ENCODE measurements at places on chromosomes 3 and 15.

GRCh38 chr15:74233851-74234597, 2.1 kb upstream of the CCDC33 start:
- DNase-seq = no peak

DNA sequence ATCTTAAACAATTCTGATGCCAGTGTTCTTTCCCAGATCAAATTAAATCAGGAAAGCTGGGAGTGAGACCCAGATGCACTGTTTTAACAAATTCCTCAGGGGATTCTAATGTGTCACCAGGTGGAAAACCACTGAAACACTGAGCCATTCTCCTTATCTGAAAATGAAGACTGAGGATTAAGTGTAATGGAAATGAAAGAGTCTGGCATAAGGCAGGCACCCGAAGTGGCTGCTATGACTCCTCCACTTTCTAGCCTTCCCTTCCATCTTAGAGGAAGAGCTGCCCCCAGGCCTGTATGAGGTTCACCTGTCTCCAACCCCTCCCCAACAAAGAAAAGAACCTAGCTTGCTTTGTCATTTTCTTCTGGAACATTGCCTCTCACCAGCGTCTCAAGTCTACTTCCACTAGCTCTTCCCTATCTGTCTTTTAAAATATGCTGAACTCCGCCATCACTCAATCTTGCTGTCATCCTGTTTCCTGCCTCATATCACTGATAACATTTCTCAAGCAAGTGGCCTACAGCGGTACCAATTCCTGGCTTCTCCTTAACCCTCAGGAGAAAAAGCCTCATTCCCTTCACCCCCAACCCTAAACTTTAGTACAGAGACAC, 13.7 kb upstream of the ABHD2 start:
- no peak for DNase-seq

GRCh38 chr15:27744641-27745040, 354.5 kb downstream of the OCA2 start:
- no peak for DNase-seq

DNA sequence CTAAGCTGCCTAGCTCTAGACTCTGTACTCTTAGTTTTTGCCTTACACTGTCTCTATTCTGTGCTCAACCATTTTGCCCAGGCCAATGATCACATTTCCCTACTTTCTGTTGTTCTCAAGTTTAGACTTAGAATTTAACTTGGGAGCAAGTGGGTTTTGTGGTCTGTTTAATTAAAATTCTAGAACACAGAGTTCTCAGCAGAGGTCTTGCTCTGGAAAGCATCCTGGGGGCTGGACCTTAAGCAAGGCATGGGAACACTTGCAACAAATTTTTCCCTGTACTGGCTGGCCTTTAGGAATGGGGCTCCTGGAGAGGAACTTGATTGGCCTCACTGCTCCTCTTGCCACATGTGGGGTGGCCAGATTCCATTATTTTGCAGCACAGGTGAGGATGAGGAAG, 236.3 kb upstream of the LRTM1 start:
- no peak for DNase-seq

- no peak for DNase-seq
Measured at GRCh38 chr3:172519740-172520139, 3.5 kb downstream of the TNFSF10 start.

GRCh38 chr15:66099950-66100671, 153.4 kb downstream of the MEGF11 start:
- DNase-seq = no peak

DNA sequence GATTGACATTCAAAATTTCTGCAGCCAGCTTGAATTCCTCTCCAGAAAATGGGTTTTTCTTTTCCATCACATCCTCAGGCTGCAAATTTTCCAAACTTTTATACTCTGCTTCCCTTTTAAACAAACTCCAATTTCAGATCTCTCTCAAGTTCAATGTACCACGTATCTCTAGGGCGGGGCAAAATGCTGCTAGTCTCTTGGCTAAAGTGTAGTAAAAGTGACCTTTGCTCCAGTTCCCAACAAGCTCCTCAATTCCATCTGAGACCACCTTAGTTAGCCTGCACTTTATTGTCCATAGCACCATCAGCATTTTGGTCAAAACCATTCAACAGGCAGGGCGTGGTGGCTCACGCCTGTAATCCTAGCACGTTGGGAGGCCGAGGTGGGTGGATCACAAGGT, 46.7 kb downstream of the NIPA2 start:
- no peak for DNase-seq

DNA sequence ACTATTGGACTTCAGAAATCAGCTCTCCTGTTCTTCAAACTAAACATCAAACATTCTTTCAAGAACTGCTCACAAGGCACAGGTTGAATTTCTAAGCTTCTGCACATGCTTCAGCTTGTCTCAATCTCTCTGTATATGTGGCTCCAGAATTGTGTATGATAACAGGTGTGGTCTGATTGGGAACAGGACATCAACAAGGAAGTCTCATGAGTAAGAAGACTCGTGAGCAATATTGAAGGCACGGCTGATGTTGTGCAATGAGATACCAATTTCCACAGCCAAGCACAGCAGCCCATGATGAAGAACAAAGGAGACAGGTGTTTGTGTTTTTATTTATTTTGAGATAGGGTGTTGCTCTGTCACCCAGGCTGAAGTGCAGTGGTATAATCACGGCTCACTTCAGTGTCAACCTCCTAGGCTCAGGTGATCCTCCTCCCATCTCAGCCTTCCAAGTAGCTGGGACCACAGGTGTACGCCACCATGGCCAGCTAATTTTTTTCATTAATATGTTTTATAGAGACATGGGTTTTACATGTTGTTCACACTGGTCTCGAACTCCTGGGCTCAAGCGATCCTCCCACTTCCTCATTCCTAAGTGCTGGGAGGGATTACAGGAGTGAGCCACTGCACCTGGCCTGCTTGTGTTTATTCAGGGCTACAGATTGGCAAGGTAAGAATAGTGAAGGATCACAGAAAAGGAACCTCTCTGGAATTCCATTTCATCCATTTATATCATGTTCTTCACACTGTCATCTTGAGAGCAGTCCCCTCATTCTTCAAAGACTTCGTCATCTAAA, 32.2 kb upstream of the ABHD17C start:
- DNase-seq = no peak

- no peak for DNase-seq
Measured at GRCh38 chr3:141388823-141389621, 20.7 kb downstream of the ZBTB38 start.

DNA sequence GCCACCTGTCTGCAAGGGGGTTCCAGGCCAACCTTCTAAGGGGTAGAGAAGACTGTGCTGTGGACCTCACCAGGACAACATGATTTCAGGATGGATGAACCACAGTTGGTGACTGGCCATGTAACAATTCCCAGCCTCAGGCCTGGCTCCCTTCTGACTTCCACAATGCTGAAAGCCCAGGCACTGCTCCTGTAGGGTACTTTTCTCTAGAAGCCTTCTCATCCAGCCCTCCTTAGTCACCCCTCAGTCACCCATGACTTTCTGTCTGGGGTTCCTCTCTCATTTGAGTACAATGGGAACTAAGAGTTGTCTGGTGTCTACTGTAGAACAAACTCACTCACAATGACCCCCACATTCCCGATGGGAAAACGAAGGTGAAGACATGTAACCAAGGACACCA, 8.6 kb downstream of the ALS2CL start:
- no peak for DNase-seq

GRCh38 chr3:136914739-136915138, 43.0 kb upstream of the IL20RB start:
- DNase-seq = no peak

DNA sequence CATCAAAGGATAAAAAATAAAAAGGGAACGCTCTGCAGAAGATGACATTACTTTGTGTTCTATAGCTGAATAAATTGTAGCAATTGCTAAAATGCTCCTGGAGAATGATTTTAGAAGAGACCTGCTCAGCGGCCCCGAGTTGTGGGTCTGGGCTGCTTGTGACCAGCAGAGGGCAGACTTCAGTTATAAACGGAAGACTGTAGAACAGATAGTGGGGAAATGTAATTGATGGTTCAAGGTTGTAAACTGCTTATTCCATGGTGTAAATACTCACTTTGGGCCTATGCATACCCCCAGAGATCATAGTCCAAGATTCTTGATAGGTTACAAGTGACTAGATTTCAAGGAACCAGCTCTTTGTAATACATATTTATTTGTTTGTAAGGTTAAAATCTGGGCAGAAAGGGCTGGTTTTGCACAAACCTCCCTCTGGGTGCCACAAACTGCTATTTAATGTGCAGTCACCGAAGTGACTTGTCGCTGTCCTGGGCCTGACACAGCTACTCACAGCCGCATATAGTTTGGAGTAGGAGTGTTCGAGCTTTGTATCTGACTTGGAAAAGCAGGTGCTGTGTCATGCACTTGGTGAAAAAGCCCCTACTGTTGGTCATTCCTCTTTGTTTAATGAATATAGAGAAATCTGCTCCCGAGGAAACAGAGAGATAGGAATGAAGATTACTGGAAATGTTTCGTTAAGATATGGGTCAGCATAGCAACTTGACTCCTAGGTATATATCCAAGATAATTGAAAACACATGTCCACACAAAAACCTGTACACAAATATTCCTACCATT, 34.7 kb upstream of the NDUFB4 start:
- DNase-seq = peak; percentile 70

GRCh38 chr15:33968224-33968623, at the start of gene CHRM5:
Gene CHRM5 (plus strand): TSS chr15:33968497. CDS start chr15:34062718, 94,221 bp downstream.
- DNase-seq = no peak

DNA sequence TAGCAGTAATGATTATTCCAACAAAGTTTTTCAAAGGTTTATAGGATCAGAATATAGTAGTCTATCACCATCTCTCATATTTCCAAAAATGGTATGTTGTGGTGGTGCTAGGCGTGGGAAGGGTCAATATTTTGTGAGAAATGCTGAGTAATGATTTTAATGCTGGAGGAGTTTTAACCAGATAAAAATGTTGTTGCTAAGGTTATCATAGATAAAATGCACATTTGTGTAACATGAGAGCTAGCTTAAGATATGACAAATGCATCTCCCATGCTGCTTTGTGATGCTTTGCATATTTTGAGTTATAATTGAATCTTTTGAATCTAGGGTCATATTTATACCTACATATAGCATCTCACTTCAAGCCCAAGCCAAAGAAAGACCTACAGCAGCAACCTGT, 103.9 kb upstream of the ROBO1 start:
- no peak for DNase-seq

- no peak for DNase-seq
Measured at GRCh38 chr3:54556630-54557029, 371.2 kb downstream of the LRTM1 start.

DNA sequence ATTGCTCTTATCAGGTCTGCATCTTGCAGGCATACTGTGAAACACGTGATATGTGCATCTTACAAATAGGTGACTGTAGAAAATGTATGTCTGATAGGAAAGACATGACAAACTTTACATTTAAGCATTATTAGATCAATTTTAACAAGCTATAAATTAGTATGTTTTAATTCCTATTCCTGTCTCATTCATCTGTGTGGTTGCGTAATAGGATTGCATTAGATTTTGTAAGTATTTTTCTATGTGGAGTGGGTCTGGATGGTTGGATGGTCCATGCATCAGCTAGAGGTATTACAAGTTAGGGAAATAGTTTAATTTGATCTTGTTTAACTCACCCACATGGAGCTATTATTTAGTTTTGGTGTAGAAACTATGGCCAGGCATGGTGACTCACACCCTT, 18.8 kb downstream of the ASTE1 start:
- no peak for DNase-seq

- no peak for DNase-seq
Measured at GRCh38 chr3:129122412-129123011, 908 bp upstream of the RAB43 start.

DNA sequence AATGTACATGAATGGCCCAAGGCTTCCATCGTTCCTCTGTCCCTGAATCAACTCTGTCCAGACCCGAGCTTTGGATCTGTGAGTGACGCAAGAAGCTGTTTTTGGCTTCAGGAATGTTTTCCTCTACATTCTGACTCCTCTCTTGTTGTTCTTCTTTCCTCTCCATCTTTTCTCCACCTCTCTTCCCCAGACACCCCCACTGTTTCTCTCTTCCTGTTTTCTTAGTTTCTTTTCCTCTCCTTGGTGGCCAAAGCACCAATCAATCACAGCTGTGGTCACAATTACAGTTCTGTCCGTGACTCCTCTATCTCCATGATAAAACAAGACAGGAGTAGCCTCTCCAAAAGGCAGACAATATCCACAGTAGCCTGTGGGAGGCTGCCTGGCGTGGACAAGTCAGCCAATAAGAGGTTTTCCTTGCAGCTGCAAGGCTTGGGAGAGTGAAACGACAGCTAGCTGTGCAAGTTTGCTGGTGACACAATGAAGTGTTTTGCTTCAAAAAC, 4.9 kb upstream of the TMEM212 start:
- no peak for DNase-seq

GRCh38 chr3:112639455-112640225, 1.3 kb downstream of the CCDC80 start:
- DNase-seq = no peak

DNA sequence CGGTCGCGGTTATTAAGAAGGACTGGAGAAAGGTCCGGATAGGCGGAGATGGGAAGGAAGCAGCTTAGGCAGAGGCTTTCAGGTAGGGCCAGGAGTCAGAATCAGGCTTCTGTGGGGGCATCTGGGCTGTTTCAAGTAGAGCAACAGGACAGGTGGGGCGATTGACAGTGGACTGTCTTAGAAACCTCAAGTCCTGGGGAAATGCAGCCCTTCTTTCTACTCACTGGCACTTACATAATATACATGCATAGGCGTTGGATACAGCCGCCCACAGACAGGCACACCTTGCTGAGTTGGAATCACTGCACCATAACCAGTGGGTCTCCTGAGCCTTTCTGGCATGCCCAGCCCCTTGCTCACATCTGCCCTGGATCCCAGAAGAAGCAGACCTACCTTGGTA, 730 bp downstream of the MYD88 start:
- DNase-seq = no peak

- peak; percentile 6 for DNase-seq
Measured at GRCh38 chr3:133882986-133883586, 12.6 kb downstream of the RAB6B start.

DNA sequence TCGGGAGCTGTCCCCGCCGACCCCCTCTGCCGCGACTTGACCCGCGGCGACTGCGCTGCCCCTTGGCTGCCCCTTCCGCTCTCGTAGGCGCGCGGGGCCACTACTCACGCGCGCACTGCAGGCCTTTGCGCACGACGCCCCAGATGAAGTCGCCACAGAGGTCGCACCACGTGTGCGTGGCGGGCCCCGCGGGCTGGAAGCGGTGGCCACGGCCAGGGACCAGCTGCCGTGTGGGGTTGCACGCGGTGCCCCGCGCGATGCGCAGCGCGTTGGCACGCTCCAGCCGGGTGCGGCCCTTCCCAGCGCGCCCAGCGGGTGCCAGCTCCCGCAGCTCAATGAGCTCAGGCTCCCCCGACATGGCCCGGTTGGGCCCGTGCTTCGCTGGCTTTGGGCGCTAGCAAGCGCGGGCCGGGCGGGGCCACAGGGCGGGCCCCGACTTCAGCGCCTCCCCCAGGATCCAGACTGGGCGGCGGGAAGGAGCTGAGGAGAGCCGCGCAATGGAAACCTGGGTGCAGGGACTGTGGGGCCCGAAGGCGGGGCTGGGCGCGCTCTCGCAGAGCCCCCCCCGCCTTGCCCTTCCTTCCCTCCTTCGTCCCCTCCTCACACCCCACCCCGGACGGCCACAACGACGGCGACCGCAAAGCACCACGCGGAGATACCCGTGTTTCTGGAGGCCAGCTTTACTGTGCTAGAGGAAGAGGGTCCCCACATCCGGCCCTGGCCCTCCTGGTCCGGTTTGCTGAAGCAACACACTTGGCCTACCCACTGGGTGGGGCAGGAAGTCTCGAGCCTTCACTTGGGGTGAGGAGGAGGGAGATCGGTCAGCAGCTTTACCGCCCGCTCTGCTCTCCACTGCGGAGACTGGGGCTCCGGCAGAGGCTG, at the start of gene RASSF1:
Gene RASSF1, minus strand, starts transcription at position 389 of the 882 bp plus-strand sequence. Its CDS starts 31 bp downstream, at position 358.
- peak; percentile 69 for DNase-seq

- DNase-seq = no peak
Measured at GRCh38 chr3:145971186-145971585, 189.8 kb downstream of the PLOD2 start.
